Kidney glomerular epithelial cell (primary cell): ENCODE measurements at places on chromosomes 1 and 21.

- no peak for DNase-seq
Measured at GRCh38 chr1:28045777-28046176, 42.6 kb downstream of the EYA3 start.

GRCh38 chr1:93154898-93155297, 25.3 kb downstream of the TMED5 start:
- DNase-seq: no peak

DNA sequence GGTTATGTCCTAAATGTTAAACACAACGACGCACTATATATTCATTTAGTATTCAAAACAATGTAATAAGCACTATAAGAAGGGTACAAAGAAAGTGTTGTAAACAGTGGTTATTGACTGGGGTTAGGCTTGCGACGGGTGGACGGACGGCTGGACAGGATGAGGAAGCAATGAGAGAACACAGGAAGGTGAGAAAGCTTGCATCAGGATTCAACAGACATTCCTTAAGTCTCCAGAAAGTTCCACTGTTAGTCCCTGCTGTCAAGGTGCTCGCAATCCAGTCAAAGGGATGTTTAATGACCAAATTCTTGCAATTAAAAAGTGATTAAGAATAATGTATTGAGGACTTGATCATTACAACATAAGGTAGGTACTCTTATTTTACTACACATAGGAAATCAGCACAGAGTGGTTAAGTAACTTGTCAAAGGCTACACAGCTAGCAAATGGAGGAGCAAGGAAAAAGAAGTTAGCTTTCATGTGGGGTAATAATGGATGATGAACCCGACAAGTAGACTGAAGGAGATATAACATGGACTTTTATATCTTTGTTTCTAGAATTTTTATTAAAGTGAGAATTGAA, 994 bp upstream of the ACBD6 start:
- DNase-seq: no peak

DNA sequence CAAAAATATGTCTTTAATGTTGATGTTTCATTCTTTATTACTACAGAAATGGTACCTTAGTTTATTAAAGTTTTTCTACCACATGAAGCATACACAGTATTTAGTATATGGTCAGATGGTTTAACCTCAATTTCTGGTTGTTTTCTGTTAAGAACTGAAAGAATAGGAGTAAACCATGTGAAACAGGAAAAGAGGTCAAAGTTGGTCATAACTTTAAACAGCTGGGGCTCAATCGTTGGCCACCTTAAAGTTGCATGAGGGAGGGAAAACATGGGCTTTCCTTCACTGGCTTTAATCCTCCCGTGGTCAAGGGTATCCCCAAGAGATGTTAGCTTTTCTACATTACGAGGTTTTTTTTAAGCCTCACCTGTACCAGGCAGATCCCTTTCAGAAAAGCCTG, 483.3 kb upstream of the ADAMTS5 start:
- no peak for DNase-seq

GRCh38 chr1:2611031-2611501, 21.8 kb downstream of the MMEL1 start:
- DNase-seq: no peak

- no peak for DNase-seq
Measured at GRCh38 chr1:108858230-108858950, 1.5 kb upstream of the AKNAD1 start.

- no peak for DNase-seq
Measured at GRCh38 chr21:23801292-23801691, 1806.0 kb downstream of the MRPL39 start.

DNA sequence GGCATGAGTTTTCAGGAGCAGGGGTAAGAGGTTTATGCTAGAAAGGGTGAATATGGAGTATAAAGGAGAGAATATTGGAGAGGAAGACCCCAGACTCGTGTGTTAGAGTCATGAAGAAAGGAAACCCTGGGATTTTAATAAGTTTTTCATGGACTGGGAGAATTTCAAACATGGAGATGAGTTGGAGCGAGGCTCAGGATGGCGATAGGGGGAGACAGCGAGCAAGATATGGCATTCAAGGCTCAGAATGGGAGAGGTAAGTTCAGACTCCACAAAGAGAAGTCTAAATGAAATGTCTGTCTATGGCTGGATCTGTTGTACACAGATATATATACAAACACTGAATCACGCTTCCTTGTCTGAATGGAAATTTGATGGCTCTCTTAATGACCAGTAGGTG, 92.5 kb downstream of the LRRC40 start:
- no peak for DNase-seq

DNA sequence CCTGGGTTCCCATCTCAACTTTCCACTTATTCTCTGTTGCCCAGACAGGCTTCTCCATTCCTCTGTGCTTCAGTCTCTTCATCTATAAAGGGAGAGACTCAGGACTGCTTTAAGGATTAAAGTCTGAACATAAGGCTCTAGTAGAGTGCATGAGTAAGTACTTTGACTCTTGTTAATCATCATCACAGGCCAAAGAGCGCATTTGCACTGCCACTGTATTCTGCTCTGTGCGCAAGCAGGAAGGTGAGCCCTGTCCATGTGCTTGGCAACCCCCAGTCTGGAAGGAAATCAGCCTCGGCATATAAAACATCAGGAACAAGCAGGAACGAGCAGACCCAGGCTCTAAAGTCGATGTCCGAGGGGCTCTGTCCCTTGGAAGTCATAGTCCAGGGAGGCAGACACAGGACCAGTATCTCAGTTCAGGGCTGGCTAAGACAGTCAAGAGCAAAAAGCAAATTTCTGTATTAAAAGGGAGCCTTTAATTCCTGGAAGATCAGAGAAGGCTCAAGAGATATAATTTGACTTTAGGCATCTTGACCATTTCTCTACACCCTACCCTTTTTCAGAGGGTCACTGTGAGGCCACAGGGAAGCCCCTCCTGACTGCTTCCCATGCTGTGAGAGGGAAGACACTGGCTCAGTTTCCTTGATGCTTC, 131.2 kb downstream of the TRABD2B start:
- DNase-seq: no peak

- DNase-seq: no peak
Measured at GRCh38 chr1:162165528-162165927, 96.0 kb downstream of the NOS1AP start.

DNA sequence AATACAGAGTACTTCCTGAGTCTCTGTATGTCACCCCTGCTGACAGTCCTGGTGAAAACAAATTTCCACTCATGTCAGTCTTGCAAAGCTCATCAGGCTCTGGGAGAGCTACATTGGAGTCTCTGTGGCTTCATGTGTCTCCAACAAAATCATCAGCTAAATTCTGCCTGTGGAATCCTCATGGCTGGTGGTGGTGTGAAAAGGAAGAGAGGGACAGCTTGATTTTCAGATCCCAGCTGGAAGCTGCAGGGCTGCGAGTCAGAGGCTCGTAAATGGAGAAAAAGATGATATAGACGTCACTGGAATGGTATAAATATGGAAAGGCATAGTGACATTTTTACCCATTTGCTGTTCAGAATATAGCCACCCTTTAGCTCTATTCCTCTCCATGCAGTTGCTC, 150.2 kb downstream of the ASTN1 start:
- DNase-seq: no peak

DNA sequence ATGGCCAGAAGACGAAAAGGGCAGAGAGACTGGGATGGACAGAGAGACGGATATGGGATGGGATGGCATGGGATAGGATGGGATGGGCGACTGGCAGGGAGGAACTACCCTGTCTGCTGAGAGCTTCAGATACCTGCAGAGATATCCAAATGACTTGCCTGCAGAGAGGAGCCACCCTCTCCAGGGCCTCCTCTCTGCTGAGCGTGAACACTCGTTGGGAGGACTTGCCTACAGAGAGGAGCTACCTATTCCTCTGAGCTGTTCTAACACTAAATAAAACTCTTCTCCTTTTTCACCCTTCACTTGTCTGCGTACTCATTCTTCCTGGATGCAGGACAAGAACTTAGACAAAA, 67.1 kb upstream of the LRRN2 start:
- no peak for DNase-seq

- no peak for DNase-seq
Measured at GRCh38 chr1:157520386-157520935, 31.9 kb downstream of the FCRL5 start.

DNA sequence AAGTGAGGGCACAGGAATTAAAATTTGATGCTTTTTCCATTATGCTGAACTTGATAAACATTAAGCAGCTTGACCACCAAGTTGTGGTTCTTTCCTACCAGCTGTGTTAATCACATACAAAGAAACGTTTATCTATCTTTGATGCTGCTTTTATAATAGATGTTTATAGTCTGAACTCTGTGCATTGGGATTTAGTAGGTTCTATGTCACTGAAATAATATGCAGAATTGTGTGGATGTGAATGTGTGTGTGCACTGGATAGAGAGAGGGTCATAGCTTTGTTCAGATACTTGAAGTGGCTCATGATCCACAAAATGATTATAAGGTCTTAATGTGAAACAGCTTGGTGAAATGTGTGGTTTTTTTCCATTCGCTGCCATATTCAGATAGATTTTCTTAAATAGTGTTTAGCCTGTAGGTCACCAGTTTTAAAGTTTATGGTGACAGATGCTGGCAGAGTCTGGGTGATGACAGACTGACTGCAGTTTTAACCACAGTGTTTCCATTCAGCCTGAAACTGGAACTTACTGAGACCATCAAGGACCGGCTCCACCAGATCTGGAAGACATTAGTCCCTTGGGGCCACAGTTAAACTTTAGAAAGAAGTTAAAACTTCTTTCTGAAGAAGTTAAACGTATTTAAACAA, 10.2 kb downstream of the DDI2 start:
- DNase-seq: no peak

- no peak for DNase-seq
Measured at GRCh38 chr1:206097381-206097780, 19.8 kb downstream of the AVPR1B start.

- DNase-seq: peak; percentile 5
Measured at GRCh38 chr1:29094954-29095353, 28.7 kb downstream of the TMEM200B start.

- DNase-seq: peak; percentile 75
Measured at GRCh38 chr1:119981986-119982815, 85.9 kb upstream of the ADAM30 start.

DNA sequence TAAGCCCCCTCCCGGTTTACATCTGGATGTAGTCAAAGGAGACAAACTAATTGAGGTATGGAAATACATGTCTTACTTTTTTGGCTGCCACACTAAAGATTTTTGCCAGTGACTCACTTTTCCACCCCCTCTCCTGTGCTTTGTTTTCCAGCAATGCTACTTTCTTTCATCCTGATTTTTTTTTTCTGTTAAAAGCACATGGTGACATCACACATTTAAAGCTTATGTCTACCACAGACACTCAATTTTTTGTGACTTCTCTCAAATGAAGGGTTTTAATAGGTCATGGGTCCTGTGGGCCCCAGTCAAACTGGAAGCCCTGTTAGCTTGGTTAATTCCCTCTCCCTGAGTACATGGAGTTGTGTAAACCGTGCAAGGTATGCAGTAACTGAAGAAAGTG, 2.2 kb downstream of the PPP1R8 start:
- no peak for DNase-seq

DNA sequence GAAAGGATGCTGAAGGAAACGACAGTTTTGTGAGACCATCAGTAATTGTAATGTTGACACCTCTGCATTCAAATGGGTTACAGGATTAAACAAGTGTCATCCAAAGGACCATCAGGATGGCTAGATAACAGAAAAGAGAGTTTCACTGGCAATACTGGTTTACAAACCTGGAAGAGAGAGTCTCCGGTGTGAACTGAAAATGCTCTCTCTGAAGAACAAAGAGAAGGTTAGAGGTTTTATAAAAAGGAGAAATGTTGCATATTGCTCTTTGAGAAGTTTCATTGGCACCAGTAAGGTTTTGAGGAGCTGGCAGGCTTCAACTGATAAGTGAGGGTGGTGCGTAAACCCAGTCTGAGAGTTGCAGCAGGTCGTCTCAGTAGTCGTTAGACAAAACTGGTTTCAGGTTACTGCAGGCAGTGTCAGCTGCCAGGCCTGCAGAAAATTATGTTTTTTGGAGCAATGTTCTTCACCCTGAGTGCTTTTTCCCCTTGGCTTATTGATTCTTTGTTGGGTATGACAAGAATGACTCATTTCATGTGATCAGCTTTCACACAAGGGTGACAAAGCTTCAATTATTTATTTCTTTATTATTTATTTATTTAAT, 42.2 kb downstream of the KCNK1 start:
- DNase-seq: no peak

GRCh38 chr1:70005386-70006034, 199.9 kb downstream of the LRRC40 start:
- no peak for DNase-seq

GRCh38 chr1:80506216-80506615, 1294.5 kb upstream of the ADGRL2 start:
- no peak for DNase-seq

GRCh38 chr1:205585835-205586785, 45.7 kb downstream of the ELK4 start:
- no peak for DNase-seq

- DNase-seq: peak; percentile 17
Measured at GRCh38 chr21:35190201-35190701, 141.1 kb upstream of the RUNX1 start.

DNA sequence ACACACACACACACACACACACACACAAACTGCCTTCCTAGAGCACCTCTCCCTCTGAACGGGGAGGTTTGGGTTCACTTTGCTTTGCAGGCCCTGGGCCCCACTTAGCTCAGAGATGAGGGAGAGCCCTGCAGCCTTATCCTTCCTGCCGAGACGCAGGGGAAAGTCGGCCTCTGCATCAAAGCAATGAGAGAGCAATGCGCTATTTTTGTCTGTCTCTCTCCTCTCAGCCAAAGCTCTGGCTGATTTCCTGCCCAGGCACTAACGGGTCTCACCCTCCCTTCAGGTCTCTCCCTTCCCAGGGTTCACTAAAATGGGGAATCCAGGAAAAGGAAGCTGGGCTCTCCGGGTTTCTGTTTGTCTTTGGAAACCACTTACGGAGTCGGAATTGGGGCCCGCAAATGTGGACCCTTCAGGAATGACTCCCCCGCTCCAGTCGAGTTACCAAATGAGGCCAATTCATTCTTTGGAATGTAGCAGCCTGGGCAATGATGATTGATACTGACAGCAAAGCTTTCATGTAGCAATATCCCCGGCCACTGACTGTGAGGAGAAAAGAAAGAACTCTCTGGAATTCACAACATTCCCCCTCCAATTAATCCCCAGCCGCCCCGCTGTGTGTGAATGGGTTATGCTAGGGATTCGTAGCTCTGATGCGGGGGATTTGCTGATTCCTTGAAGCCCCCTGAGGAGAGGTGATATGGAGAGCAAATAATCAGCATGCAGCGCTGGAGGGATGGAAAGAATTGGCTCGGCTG, 61.5 kb upstream of the WLS start:
- DNase-seq: no peak

DNA sequence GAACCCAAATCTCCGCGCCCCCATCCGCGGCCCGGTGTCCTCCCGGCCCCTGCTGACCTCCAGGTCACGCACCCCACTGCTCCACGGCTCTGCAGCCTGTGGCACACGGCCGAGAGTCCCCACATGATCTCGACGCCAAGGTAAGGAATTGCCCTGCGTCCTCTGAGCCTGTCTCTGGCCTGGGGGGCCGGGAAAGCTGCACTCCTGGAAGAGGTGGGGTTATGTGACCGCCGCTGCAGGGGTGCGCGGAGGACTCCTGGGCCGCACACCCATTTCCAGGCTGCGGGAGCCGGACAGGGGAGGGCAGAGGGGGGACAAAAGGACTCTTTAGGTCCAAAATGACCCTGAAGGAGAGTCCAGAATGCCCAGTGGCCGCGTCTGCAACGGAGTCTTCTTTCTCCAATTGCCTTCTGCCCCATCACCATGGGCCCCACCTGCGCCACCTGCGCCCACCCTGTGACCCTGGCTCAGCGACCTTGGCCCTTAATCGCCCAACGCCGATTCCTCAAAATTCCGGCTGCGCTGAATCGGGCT, 997 bp upstream of the SIM2 start:
- no peak for DNase-seq
